Left ventricle myocardium inferior (tissue), 1 donor: ENCODE measurements at places on chromosomes 4 and X. TPM values are rescaled to one million over a fixed set of nuclear protein-coding genes. Genes with fewer than 3 reads are reported as not detected.

DNA sequence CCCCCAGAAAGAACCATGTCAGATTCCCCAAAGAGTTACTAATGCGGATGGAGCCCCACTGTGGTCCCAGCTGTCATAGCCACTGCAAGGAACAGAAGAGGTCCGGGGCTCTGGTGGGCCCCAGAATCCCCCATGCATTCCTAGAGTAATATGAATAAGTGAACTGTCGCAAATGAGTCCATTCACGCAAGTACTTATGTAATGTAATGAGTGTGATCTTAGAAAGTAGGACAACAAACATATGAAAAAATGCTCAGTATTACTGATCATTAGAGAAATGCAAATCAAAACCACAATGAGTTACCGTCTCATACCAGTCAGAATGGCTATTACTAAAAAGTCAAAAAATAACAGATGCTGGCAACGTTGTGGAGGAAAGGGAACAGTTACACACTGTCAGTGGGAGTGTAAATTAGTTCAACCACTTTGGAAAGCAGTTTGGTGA is 141.5 kb upstream of the RBPJ start:
- peaks cover 14% of the 10 kb centered on the region for H3K27me3 ChIP-seq
- no peak overlapping the region for H3K4me3 ChIP-seq
- no peak for DNase-seq
- H3K4me1 ChIP-seq: peaks cover 2% of the 10 kb centered on the region

- no peaks in the 10 kb centered on the region for H3K36me3 ChIP-seq
- DNase-seq: no peak
- no peak overlapping the region for H3K27ac ChIP-seq
- H3K4me3 ChIP-seq: no peak overlapping the region
- H3K4me1 ChIP-seq: peaks cover 14% of the 10 kb centered on the region
- H3K27me3 ChIP-seq: peaks cover 26% of the 10 kb centered on the region
These were observed 12.8 kb downstream of the ATP5ME start for GRCh38 chr4:661231-661630.

DNA sequence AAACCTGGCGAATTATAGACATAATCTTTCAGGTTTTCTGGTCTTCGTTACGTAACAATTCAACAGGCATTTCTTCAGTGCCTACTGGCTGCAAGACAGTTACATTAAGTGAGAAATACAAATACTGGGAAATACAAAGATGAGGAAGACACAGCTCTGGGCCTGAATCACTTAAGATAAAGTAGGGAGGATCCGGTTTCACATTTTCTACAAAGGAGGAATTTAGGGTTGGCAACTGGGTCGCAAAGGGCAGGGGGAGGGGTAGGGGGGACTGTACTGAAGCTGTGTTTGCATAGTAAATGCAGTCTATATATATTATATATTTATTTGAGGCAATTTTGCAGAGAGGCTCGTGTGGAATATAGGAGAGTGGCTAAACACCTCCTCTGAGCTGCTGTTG is 107.4 kb downstream of the MAML3 start:
- no peaks in the 10 kb centered on the region for H3K36me3 ChIP-seq
- no peak for DNase-seq
- H3K27ac ChIP-seq: no peak overlapping the region
- H3K4me3 ChIP-seq: no peak overlapping the region
- no peaks in the 10 kb centered on the region for H3K27me3 ChIP-seq

- no peaks in the 10 kb centered on the region for H3K4me1 ChIP-seq
- DNase-seq: no peak
- no peak overlapping the region for H3K27ac ChIP-seq
These were observed 195.8 kb downstream of the PDHA2 start for GRCh38 chr4:96035727-96036126.

GRCh38 chr4:140720387-140721304 is 35.5 kb downstream of the TBC1D9 start:
- peak overlapping the region; percentile 36 for H3K4me3 ChIP-seq
- no peaks in the 10 kb centered on the region for H3K27me3 ChIP-seq
- no peak for DNase-seq
- no peaks in the 10 kb centered on the region for H3K36me3 ChIP-seq
- peak overlapping the region; percentile 51 for H3K27ac ChIP-seq

DNA sequence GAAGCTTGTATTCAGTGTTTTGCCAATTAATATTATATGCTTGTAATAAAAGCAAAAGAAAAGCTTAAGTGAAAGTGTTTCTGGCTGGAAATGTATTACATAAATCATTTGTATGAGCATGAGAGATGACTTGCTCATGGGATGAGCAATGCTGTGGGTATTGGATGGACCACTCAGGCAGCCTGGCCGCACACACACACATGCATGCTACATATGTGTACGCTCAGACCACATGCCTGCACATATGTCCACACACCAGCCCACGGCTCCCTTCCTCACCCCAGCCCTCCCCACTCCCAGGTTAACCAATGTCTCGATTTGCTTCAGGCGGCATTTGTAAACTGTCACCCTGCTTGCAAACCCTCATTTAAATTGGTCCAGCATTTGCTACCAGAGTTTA is 55.9 kb downstream of the CPLX1 start:
- DNase-seq: no peak
- no peak overlapping the region for H3K4me3 ChIP-seq
- H3K4me1 ChIP-seq: peaks cover 79% of the 10 kb centered on the region
- H3K27ac ChIP-seq: no peak overlapping the region
- H3K36me3 ChIP-seq: peaks cover 63% of the 10 kb centered on the region
- H3K27me3 ChIP-seq: no peaks in the 10 kb centered on the region

GRCh38 chrX:40104630-40104984 is 6.8 kb upstream of the BCOR start:
- peak overlapping the region; percentile 97 for H3K27ac ChIP-seq
- peak; percentile 30 for DNase-seq
- H3K4me3 ChIP-seq: peak overlapping the region; percentile 72
- peaks cover 34% of the 10 kb centered on the region for H3K4me1 ChIP-seq
- no peaks in the 10 kb centered on the region for H3K27me3 ChIP-seq
- H3K36me3 ChIP-seq: no peaks in the 10 kb centered on the region

- no peaks in the 10 kb centered on the region for H3K27me3 ChIP-seq
- no peak overlapping the region for H3K27ac ChIP-seq
- H3K4me3 ChIP-seq: no peak overlapping the region
- no peaks in the 10 kb centered on the region for H3K36me3 ChIP-seq
- H3K4me1 ChIP-seq: no peaks in the 10 kb centered on the region
These were observed 182.0 kb downstream of the THOC2 start for GRCh38 chrX:123550829-123551228.

DNA sequence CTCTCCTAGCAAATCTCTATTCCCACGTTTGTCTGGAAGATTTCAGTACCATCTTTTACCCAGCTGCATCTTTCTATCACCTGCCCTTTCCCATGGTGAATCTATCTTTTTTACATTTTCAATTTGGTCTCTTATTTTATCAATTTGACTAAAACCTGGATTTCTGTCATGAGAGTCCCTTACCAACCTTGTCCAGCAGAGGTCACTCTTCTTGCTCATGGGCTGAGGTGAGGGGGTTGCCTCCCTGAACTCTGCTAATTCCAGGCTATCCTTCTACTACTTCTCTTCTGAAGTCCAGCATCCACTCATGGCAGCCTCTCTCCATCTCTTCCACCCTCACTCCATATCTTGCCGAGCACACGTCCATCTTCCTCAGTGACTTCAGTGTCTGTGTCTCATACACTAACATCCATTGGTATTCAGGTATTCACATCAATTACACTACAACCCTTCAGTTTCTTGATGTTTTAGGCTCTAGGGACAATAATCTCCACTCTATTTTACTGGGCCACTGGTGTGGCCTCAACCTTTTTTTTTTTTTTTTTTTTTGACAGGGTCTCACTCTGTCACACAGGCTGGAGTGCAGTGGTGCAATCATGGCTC is 17.8 kb upstream of the ZNF827 start:
- no peaks in the 10 kb centered on the region for H3K4me1 ChIP-seq
- no peaks in the 10 kb centered on the region for H3K27me3 ChIP-seq
- H3K4me3 ChIP-seq: no peak overlapping the region

DNA sequence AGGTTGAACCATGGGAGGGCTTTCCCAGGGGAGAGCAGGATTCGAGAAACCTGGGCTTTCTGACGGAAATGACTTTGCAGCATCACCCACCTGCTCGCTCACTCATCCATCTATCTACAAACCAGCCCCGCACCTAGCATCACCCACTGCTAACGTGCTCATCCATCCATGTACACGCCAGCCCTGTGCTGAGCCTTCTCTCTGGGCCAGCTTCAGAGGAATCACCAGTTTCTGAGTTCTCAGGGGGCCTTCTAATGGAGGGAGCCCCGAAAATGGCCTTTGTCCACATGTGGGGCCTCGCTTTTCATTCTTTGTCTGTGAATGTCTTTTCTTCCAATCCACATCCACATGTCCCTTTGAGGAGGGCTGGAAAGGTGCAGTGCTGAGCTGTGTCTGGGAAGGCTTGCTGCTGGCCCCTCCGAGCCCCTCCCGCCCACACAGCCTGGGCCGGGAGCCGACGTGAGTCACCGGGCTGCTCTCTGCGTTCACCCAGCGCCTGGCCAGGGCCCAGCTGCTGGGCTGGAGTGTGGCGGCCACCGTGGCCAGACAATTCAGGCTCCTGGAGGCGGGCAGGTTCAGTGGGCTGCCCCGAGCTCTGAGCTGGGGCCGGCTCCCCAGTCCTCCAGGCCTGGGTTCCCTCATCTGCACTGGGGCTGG is 14.7 kb downstream of the SORCS2 start:
- peaks cover 25% of the 10 kb centered on the region for H3K4me1 ChIP-seq
- no peak overlapping the region for H3K4me3 ChIP-seq
- H3K36me3 ChIP-seq: no peaks in the 10 kb centered on the region
- peaks cover 14% of the 10 kb centered on the region for H3K27me3 ChIP-seq

DGAT2L6 gene
- total RNA-seq: not detected

UGT2B17 gene
- not detected for total RNA-seq
